Endothelial cell (in vitro differentiated cells): ENCODE measurements at places on chromosomes 4 and X.

DNA sequence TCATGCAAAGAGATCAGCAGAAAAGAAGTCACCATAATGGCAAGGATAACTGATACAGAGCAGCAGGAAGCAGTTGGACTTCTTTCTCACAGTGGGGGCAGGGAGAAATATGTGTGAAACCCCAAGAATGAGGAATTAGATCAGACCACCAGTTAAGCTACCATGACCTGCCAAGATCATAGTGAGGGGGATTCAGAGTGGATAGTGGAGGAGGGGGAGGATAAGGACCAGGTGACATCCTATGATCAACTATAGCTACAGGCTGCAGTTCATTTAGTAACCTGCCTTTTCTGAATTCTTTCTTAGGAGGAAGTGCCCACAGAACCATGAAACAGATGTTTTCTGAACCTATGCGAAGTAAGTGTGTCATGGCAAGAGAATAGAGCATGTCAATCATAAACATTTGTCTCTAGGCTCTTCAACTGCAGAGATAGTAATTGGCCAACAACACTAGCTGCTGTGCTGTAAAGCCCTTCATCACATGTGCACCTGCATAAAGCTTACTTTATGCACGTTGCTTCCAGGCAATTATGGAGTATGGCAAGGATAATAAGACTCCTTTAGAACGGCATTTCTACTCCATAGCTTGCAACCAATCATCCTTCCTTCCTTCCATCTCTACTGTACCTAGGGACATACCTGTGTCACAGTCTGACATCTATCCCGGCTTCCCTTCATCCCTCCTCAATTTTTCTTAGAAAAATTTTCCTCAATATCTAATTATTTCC, 329.7 kb downstream of the EPHA5 start:
- DNase-seq: no peak

DNA sequence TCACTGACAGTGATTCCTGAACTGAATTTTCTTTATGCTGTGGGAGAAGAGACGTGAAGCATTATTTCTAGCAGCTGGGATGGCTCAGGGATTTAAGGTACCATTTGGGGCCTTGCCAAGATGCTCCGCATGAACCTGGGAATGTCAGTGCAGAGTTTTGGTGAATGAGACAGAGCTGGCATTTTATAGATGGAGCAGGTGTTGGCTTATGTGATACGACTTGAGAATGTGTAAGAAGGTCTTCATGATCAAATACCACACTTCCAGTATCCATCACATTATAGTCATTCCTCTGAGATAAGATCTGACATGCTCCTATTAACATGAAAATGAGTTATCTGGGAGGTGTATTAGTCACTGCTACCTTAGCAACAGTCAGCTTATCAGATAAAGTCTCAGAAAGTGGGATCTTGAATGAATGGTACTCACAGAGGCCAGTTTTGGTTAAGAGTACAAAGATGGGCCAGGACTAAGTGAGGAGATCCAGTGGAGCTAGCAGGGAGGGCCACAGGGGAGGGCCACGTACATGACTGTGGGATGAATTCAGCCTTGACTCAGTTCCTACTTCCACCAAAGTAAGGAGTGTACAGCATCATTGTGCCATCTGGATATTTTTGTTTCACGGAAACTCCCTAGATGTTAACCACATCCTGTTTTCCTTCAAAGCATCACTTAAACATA, 116.7 kb downstream of the SPCS3 start:
- no peak for DNase-seq

DNA sequence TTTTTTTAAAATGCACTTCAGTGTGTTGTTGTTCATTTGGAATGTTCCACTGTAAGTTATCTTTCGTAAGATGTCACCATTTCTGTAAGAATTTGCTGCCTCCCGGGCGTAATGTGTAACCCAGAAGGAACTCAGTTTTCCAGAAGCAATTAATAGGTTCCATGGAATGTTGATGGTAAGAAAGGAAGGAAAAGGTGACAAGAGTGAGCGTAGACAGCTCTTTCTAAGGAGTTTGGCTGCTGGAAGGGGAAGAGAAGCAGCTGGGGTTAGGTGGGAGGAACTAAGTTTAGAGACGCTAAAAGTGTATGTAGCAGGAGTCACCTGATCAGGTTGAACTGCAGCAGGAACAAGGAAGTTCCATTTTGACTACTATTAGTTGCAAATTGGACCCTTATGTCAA, 35.9 kb downstream of the PNMA5 start:
- no peak for DNase-seq

DNA sequence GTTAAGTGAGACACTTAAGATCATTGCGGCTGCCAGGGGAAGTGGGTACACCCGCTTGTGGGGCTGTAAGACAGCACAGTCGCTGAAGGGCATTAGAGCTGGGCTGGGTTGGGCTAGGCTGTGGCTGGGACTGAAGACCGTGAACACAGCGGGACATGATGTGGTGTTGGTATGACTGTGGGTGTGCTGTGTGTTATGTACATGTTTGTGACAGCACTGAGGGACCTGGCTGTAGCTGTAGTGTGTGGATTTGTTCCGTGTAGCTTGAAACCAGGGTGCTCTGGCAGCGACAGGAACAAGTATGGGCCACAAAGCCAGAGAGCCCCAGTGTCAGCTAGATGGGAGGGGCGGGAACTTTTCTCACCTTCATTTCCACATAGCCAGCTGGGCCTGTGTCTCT, 82.1 kb downstream of the NHSL2 start:
- no peak for DNase-seq

DNA sequence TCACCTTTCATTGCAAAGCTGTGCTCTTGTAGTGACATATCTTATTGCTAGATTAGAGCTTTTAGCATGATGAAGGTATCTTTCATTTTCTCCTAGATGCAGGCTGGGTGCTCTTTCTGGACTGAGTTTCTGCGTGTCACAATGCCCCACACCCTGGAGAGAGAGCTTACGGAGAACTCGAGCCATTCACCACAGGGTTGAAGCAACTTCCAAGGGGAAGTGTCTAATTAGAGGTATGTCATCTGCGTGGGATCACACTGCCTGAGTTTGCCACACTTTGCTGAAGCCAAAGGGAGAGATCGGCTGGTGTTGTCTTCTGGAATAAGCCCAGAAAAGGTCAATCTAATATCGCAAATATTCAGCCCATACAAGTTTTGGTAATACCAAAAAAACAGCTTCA, 179.3 kb upstream of the MBNL3 start:
- DNase-seq: no peak

GRCh38 chr4:152776352-152776751, 3.2 kb downstream of the TIGD4 start:
- no peak for DNase-seq

DNA sequence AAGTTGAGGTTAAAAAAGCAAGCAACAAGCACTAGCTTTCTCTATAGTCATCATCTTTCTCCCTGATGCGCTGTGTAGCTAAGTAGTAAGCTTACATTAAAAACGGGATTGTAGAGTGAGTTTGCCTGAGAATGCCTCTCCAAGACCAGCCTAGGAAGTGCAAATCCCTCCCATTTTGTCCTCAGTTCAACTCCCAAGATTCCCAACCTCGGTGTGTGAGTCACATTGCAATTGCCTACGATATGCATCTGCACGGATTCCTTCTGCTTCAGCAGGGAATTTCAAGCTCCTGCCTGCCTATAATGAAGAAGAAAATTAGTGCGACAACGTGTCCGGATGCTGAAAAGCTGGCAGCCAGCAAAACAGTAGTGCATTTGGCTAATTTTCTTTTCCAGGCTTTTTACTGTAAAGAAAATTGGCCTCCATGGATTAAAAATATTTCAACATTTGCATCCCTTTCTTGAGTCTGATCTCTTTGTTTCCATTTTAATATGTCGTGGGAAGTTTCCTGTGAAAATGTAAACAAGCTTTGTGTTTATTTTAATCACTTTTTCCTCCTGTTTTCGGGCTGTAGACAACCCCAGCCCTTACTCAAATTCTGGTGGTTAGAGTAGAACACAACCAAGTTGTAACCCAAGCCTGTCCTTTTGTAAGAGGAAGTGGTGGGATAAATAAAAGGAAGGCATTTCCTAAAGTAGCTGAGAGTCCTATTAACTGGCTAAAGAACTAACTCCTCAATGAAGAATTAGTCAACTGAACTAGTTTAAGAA, 58.4 kb upstream of the TET2 start:
- no peak for DNase-seq
